ENCODE measurements at places on chromosomes 3 and 15.

- DNase-seq = no peak
Measured at GRCh38 chr3:189911001-189911400, 209.7 kb downstream of the P3H2 start.

DNA sequence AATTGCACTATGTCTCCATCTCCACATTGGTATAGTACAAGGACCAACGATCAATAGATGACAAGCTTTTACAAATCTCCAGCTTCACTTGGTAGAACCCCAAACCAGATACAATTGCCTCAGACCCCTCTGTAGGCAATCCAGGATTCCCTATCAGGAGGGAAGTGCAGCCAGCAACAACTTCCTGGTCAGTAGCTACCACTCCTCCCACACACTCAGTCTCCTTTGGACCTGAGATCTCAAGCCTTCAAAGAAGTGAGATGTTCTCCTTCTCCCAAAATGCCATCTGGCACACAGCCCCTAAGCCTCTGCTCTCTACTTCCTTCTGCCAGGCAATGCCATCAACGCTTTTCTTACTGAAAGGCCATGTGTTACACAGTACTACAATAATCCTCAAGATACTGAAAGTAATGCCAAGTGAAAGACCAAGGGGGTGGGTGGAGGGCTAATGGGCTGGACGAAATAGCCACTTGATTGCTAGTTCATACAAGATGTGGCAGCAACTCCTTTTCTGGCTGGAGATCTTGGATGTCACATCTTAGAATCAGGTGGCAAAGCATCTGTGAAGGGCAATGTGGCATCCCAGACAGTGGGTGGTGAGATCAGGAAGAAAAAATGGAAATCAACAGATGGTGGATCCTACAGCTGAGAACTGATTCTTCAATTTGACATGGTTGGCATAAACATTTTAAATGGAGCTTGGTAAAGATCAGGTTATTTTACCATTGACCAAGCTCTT lies 75.3 kb upstream of the ACP3 start:
- no peak for DNase-seq

DNA sequence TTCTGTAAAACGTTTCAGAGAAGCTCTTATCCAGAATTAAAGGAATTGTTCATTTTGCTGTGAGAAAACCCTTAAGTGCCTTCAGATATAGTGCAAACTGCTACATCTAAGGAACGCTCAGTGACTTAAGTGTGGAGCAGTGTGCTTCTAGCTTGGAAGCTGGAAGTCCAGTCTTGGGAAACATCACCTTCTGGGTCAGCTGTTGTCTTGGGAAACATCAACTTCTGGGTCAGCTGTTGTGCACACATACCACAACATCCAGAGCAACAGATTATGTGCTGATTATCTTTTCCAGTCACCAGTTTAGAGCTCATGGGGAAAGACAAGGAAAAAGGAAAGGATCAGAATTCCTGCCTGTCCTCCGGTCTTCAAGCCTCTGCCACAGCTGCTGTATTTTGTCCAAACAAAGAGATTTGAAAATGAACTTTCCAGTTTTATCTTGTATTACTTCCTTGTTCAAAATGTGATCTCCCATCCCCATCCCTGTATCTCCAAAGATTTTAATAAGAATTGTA lies 713.6 kb downstream of the NSUN3 start:
- DNase-seq = no peak

GRCh38 chr15:96332637-96333121 lies 2.2 kb downstream of the NR2F2 start:
- no peak for DNase-seq
